PC-3 (cell line): ENCODE measurements at places on chromosomes 3 and 15. TPM values are rescaled to one million over a fixed set of nuclear protein-coding genes. Genes with fewer than 3 reads are reported as not detected.
A peak's percentile ranks its signal among the peaks of the same experiment; 100 is the strongest.

Gene GRIP2
- 0.29 and 0.36 TPM in 2 replicates for total RNA-seq

- DNase-seq, result no peak
These were observed 26.6 kb downstream of the SLC28A1 start for GRCh38 chr15:84910928-84911623.

Gene PLA2G4E
- total RNA-seq, result not detected in 2 replicates

GRCh38 chr3:139585820-139586219, 46.3 kb upstream of the RBP1 start:
- DNase-seq, result no peak

DNA sequence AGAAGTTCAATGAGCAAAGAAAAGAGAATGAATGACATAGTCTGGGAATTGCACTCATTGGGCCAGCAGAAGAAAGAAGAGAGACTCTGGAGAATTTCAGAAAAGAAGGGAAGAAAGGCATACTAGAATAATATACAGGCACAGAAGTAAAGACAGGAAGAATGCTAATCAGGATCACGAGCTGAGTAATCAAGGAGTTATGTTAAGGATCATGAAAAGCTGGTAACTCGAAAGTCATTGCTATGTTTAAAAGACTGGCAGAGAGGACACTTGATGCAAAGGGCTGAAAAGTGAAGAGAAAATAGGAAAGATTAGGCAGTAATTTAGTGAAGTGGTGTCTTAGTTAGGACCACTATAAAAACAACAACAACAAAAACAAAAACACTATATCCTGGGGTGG, 284.1 kb downstream of the ZBBX start:
- DNase-seq, result peak; percentile 9

Gene FAM81A
- 2.5 and 8.1 TPM in 2 replicates for total RNA-seq

DNA sequence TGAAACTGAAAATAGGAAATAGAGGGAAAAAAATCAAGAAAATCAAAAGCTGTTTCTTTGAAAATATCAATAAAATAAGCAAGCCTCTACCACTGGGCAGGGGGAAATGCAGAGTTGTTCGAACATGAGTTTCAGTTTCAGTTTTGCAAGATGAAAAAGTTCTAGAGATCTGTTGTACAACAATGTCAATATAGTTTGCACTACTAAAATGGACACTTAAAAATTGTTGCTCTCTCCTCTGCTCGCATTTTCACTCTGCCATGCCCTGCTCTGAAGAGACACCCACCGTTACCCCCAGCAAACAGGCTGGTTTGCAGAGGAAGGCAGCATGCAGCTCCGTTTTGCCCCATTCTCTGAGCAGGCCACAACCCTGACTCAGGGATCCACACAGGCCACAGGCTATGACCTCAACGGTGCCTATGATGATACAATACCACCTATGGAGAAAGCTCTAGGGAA, 64.5 kb downstream of the ZNF148 start:
- no peak for DNase-seq

DNA sequence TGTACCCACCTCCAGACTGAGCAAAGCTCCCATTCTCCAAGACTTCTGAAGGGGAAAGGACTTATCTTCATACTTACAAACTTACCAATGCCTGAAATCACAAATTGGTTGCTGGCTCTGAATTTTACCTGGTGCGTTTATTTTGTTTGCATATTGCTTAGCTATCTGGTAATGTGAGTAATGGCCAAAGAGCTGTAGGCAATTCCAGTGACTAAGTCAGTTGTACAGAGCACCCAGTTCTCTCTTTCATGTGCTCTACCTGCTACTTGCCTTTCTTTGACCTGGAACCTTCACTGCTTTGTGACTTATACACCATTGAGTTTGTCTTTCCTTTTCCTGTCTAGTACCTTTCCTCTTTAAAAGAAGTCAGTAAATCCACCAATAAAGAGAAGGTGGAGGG, 755.9 kb upstream of the LMCD1 start:
- no peak for DNase-seq

Gene RLBP1
- not detected in 2 replicates for total RNA-seq

- no peak for DNase-seq
These were observed 51.6 kb downstream of the TRPM1 start for GRCh38 chr15:31049682-31050615.

Gene TRIM42
- not detected in 2 replicates for total RNA-seq

DNA sequence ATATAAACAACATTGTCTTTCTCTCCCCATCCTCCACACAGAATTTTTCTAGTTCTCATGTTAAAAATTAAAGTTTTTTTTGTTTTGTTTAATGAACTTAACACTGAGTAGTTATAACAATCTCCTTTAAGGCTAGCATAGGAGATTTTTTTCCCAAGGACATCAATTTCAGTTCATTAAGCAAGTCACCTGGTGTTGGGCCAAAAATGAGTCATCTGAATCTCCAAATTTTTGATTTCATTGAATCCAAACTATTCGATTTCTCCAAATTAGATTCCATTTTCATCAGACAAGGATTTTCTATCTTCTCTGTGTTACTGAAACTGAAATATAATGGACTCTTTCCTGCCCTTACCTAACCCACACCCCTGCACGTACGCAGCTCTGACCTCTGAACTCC, 631.4 kb upstream of the MDFIC2 start:
- peak; percentile 6 for DNase-seq

DNA sequence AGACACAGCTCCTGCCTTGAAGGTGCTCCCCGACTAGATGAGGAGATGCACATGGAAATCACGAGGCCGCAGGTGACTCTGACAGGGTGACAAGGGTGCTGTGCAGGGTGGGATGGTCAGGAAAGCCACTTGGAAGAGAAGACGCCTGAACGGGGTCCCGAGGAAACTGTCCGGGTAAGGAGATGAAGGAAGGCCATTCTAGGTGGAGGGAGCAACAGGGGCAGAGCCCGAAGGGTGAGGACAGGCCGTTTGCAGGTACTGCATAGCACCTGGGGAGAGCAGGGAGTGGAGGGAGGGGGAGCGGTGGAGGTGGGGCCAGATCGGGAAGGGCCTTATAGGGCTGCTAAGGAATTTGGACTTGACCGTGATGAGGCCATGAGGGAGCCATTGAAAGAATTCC, 105.6 kb upstream of the DLG1 start:
- DNase-seq, result no peak
